ENCODE measurements at places on chromosomes 11 and 22.

DNA sequence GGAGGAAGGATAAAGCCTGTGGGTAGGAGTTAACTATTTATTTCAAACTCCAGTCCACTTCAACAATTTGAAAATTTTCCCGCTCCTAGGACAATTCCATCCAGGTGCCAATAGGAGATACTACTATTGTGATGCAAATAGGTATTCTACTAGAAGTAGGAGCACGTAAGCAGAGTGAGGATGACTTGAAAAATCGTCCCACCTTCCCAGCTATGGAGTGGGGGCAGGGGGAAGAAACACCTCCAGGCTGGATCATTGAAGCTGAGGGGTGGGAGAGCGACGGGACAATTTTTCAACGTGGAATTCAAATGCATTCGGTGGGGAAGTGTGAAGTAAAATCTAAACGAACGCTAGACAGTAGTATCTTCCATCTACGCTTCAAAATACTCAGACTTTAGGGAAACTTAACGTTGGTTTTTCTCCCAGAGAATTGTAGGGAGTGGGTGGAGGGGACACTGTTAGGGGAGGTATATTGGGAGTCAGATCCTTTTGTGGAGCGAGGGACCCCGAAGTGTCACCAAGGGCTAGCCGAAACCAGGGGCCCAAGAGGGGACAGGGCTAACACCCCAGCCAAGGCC lies 523 bp upstream of the ARHGAP42 start:
- no peak for DNase-seq

- no peak for DNase-seq
Observed at GRCh38 chr11:16953663-16954062, 60.6 kb downstream of the PLEKHA7 start.

DNA sequence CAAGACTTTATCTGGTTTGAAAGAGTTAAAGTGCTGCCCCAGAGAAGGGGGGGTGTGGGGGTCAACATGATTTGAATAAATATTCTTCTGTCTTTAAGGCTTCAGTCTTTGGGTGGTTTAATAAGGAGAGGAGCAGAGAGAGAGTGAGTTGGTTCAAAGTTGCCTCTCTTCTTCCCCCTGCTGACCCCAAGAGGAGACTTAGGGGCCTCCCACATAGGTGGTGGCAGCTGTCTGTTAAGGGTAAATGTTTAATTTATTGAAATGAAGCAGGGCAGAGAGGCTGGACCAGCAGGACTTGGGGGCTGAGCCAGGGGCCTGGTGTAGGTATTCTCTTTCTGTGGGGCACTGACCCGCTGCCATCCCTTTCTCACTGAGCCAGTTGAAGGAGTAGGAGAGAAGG lies 5.5 kb downstream of the POU2F3 start:
- no peak for DNase-seq

- no peak for DNase-seq
Observed at GRCh38 chr11:9838229-9838628, 174.4 kb downstream of the SWAP70 start.

GRCh38 chr22:46763051-46763705 lies 728 bp downstream of the TBC1D22A start:
- DNase-seq = no peak

DNA sequence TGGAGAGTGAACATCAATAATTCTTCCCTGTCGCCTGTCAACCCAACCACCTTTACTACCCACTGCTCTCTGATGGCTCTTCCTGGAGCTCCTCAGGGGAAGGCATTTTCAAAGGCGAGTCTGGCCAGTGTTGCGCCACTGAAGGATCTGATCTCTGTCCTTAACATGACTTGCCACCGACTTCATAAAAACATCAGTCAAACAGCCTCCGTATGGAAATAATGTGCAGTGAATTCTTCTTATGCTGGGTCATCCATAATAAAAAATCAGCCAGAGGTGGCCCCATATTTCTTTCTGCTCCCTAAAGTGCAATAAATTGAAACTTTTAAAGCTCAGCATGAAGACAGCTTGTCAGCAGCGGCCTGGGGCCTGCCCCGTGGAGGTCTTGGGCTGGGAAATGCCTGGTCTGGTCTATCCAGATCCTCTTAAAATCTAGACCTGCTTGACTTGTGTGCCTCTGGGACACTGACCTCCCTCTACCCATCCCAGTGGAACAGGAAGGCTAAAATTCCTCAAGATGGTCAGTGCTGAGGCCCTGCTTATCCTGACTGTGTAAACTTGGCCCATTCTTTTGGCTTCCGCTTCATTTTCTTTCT lies 199.5 kb downstream of the MYO18B start:
- no peak for DNase-seq

- no peak for DNase-seq
Observed at GRCh38 chr11:113351068-113351450, 36.5 kb upstream of the ANKK1 start.

DNA sequence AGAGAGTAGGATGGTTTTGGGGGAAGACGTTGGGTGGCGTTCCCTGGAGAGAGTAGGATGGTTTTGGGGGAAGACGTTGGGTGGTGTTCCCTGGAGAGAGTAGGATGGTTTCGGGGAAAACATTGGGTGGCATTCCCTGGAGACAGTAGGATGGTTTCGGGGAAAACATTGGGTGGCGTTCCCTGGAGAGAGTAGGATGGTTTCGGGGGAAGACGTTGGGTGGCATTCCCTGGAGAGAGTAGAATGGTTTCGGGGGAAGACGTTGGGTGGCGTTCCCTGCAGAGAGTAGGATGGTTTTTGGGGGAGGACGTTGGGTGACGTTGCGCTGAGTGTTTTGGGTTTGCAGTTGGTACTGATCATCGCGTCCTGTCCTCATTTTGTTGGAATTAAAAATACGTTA lies 28.2 kb downstream of the IGHMBP2 start:
- no peak for DNase-seq

DNA sequence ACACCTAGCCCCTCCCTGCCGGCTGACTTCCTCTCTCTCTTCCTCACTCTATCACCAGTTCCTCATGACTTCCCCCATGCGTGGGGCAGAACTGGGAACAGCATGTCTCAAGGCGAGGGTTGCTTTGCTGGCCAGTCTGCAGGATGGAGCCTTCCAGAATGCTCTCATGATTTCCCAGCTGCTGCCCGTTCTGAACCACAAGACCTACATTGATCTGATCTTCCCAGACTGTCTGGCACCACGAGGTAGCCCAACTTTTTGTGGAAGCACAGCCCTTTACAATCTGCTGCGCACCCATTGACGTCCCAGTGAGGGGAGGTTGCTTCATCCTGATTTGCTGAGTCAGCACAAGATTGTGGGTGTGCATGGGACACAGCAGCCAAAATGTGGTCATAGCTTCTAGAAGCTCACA lies 8.6 kb downstream of the TCN2 start:
- DNase-seq = no peak

DNA sequence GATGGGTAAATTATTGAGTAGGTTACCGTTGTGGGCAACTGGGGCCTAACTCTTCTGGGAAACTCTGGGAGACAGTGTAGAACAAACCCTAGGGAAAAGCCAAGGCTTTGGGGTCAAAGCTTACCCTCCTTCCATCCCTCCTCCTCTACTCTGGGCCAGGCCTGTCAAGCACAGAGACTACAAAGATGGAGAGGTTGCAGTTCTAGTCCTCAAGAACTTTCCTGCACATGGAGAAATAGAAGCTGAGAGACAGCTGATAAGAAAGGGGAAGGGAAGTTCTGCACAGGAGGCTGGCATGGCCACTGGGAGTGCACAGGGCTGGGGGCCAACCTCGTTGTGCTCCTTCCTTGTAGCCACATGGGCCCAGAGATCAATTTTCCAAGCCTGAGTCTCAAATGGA lies 67.2 kb upstream of the ALX4 start:
- no peak for DNase-seq

DNA sequence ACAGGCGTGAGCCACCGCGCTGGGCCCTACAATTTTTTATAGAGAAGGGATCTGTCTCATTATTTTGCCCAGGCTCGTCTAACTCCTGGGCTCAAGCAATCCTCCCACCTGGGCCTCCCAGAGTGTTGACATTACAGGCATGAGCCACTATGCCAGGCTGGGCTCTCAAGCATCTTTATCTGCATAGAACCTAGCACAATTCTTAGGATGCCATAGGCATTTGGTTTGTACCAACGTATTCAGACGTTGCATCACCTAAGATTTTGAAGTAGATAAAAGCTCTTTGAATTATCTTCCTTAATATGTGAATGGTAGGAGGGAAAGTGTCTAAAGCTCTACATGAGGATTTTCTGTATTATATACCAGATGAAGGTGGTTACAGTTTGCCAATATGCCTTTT lies 30.5 kb downstream of the RTN3 start:
- no peak for DNase-seq

- DNase-seq = no peak
Observed at GRCh38 chr11:73641668-73642067, 4.7 kb upstream of the PLEKHB1 start.

DNA sequence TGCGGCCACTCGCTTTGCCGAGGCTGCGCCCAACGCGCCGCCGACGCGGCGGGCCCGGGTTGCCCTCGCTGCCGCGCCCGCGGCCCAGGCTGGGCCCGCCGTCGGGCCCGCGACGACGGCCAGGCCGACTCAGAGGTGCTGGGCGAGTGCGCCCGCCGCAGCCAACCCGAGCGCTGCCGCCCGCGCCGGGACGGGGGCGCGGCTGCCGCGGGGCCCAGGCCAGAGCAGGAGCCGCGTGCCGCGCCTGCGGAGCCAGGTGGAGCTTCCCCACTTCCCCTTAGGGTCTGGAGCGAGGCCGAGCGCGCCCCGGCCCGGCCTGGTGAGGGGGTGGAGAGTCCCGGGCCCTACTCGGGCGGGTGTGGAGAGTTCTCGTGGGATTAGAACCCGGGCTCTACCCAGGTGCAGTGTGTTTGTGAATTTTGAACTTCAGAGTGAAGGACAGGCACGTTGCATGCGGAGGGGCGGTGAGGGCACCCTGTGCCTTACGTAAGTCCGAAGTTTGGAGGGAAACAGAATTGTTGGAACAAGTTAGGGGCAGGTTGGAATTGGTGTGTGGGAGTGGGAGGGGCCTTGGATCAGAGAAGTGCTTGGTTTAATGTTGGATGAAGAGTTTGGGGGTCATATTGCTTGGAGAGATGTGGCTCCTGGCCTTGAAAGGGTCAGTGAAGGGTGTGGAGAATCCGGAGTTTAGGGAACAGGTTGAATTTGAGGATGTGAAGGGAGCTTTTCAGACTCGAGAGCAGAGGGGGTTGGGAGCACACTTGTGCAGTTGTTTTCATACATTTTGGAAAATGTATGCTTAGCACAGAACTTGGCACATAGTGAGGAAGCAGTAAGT lies 697 bp downstream of the RNF169 start:
- no peak for DNase-seq

DNA sequence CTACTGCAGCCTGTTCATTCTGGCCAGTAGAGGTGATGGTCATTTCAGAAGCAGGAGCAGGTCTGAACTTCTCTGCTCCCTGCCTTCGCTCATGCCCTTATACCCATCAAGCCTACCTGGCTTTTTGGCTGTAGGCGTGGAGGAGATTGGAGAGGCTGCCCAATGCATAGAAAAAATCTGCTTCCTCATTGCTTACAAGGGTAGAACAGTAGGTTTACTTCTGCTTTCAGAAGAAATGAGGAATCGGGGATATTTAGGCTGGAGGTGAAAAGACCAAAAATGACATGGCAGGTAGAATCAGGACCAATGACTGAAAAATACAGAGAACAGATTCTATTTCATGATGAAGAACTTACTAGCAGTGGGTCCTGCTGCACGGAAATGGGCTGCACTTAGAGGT lies 72.9 kb upstream of the YWHAH start:
- no peak for DNase-seq

DNA sequence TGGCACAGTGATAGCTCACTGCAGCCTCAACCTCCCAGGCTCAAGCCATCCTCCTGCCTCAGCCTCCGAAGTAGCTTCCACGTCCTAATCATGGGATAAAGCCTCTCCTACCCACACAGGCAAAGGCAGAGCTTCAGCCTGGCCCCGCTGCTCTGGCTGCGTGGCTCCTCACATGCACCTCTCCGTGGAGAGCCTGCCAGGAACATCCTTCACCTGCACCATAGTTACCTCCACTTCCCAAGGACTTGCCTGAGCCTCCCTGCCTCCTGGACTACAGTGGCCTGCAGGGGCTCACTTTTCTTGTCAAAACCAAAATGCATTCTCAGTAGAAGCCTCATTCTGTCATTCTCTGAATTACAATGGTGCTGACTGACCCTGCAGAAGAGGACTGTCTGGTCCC lies 6.5 kb downstream of the C11orf16 start:
- DNase-seq = no peak

DNA sequence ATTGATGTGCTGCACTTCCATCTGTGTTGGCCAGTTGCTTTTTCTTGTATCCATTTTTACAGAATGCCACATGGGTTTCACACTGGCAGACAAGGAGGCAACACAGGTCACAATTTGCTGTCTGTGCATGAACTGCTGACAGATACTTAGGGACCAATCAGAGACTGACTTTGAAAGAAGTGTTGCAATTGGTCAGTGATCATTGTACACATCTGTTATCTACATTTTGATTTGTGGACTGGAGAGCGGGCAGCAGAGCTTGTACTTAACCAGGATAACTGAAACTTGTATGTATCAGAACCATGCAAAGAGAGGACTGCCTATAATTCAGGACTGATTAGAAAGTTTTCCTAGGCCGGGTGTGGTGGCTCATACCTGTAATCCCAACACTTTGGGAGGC lies 21.8 kb downstream of the PRR5 start:
- no peak for DNase-seq

- DNase-seq = no peak
Observed at GRCh38 chr11:70868341-70868885, 384.0 kb downstream of the SHANK2 start.

DNA sequence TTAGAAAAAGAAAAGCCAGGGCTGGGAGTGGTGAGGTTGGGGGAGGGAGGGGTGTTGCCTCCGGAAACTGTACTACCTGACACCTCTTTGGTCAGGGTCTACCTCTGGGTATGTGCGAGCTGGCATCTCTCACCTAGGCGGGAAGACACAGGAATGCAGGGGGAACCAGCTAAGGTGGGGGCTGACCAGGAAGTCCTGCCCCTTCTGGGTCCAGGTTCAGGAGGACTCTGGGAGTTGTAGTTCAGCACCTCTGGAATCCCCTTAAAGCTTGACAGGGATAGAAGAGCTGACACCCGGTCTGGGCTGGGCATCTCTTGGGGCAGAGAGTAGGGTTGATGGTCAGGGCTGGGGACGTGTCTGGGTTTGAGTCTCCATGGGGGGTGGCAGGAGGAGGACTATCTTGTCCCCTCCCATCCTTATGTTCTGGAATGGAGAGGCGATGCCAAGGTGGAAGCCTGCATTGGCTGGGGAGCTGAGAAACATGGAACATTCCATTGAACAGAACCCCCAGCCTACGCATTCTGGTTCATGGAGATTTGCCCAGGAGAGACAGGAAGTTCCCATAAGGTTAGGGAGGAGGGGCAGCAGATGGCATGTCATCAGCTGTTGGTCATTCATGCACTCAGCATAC lies 2.1 kb upstream of the KIAA1671 start:
- no peak for DNase-seq
